CD4-positive, alpha-beta T cell treated with Interleukin-2 at 100 ng/mL for 4 hours (primary cell): ENCODE measurements at places on chromosomes 5 and 9.
A peak's percentile ranks its signal among the peaks of the same experiment; 100 is the strongest.

DNA sequence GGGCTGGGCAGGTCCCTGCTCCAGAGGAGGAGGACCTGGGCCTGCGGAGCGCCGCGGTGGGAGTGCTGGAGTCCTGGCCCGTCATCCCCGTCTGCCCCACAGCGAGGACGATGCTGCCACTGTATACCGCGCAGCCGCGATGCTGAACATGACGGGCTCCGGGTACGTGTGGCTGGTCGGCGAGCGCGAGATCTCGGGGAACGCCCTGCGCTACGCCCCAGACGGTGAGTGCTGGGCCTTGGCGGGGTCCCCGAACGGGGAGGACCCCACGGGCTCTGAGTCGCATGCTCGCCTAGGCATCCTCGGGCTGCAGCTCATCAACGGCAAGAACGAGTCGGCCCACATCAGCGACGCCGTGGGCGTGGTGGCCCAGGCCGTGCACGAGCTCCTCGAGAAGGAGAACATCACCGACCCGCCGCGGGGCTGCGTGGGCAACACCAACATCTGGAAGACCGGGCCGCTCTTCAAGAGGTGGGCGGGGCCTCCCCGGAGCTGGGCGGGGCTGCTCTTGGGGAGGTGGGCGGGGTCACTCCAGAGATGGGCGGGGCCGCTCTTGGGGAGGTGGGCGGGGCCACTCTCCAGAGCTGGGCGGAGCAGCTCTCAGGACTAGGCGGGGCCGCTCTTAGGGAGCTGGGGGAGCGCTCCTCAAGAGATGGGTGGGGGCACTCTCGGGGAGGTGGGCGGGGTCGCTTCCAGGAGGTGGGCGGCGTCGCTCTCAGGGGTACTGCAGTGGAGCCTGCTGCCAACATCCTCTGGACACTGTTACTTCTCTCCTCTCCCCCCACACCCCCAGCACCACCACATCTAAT lies 13.1 kb downstream of the LRRC26 start:
- DNase-seq, result peak; percentile 41

DNA sequence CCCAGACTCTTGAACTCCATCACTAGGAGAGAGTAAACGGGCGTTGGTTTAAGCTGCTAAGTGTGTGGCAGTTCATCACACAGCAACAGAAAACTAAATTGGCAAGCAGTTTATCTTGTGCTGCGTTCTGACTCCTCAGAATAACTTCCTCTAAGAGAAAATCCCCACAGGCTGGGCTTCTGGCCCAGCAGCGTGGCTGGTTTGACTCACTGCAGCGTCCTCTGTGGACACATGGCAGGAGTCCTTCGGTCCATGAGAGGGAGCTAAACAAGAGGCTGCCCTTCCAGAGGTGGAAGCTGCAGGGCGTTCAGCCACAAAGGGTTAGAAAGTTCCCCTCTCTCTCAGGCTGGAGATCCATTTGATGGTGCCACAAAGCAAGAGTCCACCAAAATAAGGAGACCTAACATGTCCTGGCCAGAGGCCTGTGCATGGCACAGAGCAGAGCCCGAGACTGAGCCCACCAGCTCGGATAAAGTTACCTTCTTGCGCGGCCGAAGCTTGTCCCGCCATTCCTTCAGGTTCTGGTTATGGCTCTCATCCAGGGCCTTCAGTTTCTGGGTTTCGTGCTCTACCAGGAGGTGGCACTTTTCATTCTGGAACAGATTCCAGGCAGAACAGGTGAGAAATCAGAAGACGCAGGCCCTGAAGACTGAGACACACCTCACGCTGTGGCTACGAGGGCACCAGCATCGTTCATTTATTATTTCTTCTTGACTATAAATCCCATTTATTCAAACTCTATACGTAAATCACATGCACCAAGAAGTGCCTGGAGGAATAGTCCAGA lies 46.2 kb upstream of the FBXW11 start:
- no peak for DNase-seq

GRCh38 chr9:98168941-98169488 lies 23.4 kb downstream of the CORO2A start:
- peak; percentile 57 for DNase-seq

DNA sequence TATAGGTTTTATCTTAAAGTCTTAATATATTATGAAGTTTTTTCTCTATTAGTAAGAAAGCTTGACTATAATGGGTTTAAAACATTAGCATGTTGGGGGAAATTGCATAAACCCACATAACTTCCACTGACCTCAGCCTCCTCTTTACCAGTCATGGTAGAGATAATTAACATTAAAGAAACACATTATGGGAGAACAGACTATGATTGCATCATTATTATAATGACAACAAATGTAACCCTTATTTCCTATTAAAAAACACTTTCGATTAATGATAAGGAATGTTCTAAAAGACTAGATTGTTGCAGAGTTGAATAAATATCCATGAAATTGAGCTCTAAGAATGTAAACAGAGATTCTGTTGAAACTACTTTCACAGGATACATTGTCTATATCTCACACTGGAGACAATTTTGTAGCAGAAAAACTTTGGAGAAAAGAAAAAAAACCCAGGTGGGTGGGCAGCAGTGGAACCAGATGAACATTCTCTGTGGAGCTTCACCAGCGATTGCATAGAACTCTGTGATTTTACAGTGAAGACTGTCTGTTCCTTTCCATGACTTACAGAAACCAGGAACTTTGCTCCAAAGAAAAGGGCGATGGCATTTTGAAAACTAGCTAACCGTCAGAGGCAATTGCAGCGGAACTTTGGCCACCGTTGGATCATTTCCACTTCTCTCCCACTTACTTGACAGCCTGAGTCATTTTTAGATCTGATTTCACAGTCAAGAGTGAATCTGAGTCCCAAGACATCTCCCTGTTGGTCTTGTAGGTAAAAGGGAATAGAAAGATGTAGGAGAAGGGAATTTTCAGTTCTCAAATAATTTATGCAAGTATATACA lies 21.0 kb upstream of the ERAP2 start:
- no peak for DNase-seq

DNA sequence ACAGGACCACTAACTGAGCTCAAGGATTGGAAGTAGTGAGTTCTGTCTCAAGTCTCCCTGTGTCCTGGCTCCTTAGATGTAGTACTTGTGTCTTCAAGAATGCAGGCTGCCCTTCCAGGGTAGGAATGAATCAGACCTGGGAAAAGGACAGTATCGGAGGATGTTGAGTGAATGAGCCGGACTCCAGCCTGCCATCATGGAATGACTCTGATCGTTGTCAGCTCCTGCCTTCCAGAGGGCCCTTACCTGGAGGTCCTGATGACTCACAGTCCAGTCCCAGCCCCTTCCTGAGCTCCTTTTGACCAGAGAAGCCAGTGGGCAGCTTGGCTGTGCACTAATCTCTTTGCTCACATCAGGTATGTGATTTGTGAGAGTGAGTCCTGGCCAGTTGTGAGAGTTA lies 161.1 kb downstream of the TRPM6 start:
- no peak for DNase-seq

GRCh38 chr9:22010866-22011625 lies 1.9 kb upstream of the CDKN2B start:
- DNase-seq, result no peak

DNA sequence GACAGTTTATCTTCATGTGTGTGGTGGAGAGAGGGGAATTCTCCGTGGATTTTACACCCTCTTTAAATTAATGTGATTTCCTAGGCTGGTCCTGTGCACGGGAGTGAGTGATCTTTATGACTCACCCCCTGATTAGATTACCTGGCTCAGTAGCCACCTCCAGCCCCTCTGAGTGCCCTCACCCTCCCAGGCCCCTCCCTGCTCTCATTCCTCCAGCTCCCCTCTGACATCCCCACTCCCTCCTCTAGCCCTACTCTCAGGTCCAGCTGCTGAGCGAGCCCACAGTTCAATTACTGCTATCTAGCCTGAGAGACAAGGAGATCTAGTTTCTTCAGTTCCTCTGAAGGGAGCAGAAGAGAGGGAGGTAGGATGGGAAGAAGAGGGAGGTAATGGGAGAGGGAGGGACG lies 61.8 kb upstream of the ARAP3 start:
- DNase-seq, result no peak

DNA sequence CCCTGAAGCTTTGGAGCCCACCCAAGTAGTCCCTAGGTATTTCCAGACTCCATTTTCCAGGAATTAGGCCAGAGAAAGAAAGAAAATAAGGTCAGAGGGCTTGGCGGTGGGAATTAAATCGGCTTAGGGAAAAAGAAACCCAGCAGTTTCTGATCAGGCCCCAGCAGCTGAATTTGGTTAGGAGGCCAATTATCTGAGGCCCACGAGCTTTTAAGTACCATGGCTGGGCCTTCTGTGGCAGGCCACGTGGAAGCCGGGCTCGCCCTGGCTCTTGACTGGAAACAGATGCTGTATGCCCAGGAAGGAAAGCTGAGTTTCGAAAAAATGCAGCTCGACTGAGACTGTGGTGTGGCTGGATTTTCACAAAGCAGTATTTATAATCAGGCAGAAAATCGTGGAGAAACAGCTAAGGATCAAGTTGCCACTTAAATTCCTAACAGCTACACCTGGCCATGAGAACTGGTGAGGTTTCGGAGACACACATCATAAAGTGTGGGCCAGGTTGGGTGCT lies 75.1 kb upstream of the PANK3 start:
- DNase-seq, result no peak

- DNase-seq, result peak; percentile 39
Measured at GRCh38 chr9:4662989-4663792, 1.1 kb downstream of the PLPP6 start.

DNA sequence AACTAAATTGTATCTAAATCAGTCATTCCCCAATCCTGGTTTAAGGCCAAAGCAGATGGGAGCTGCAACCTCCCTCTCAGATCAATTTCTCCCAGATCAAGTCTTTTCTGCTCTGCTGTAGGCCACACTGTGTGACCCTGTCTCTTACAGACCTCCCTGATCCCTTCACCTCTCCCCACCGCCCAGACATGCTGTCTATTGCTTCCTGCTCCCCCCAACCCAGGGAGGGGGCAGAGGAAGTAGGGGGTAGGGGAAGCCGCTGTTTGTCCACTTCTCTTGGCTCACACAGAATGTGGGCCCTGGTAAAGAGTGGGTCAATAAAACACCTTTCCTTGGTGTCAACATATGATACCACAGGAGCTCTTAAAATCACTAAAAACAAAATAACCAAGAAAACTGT lies 226.3 kb downstream of the ENC1 start:
- DNase-seq, result no peak

DNA sequence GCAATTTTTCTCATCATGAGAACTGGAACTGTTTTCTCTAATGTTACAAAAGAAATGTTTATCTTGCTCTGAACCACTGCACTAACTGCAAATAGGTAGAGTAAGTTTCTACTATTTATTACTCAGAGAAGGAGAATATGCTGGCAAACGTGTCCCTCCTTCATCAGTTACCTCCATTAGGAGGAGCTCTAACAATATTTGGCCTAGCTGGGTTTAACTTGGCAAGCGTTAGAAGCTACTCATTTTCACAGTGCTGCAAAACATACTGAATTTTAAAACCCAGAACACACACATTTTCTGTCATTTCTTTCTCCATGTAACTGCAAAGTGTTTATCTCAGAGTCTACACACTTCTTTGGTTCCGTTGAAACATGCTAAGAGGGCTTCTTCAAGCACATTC lies 101.0 kb upstream of the GABRG2 start:
- no peak for DNase-seq

GRCh38 chr5:74738406-74738805 lies 28.5 kb downstream of the GFM2 start:
- DNase-seq, result no peak
